ENCODE measurements at places on chromosomes 6 and 20.

DNA sequence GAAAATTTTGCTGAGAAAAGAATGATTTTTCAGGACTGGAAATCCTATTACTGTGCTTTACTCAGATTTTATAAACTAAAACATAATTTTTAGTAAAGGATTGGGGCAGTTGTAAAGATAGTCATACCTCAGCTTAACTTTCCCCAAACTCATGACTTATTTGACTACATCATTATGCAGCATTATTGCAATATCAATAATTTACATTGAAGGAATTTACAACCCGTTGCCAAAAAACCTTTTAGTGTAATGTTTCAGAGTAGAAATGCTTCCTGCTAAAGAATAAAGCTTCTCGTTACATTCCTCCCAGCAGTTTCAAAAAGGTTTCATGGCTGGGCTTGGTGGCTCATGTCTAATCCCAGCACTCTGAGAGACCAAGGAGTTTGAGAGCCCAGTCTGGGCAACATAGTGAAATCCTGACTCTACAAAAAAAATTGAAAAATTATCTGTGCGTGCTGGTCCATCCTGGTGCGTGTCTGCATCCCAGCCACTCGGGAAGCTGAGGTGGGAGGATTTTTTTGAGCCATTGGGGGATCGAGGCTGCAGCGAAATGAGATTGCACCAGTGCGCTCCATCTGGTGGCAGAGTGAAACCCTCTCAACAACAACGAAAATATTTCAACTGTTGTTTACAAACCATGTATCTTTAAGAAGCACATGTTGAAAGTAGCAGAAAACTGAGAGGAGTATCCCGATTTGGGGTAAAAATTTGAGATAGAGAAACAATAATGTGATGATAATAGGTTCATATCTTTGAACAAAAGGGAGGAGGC, 4.4 kb downstream of the AMD1 start:
- no peak overlapping the region for H3K4me3 ChIP-seq
- H3K36me3 ChIP-seq, result no peaks in the 10 kb centered on the region
- no peaks in the 10 kb centered on the region for H3K27me3 ChIP-seq
- no peak overlapping the region for H3K27ac ChIP-seq

DNA sequence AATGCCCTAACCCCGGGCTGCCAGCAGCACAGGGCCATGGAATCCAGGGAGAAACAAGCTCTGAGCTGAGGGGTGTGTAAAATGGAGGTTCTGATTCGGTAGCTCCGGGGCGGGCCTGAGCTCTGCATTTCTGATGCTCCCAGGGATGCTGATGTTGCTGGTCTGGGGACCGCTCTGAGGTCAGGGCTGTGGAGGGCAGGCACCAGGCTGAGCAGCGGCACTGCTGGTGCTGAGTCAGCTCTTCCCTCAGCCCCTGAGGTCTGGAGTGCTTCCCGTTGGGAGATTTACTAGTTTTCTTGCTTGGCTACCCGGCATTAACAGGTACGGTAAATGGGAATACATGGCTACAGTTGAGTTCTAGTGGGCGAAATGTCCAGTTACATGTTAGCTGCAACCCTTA, 18.6 kb upstream of the CST3 start:
- H3K36me3 ChIP-seq, result no peaks in the 10 kb centered on the region
- no peak overlapping the region for H3K4me3 ChIP-seq
- H3K27me3 ChIP-seq, result no peaks in the 10 kb centered on the region
- H3K4me1 ChIP-seq, result peaks cover 9% of the 10 kb centered on the region
- DNase-seq, result no peak

GRCh38 chr6:149984773-149985172, 21.0 kb downstream of the ULBP1 start:
- H3K27me3 ChIP-seq, result peaks cover 3% of the 10 kb centered on the region
- no peak overlapping the region for H3K4me3 ChIP-seq
- DNase-seq, result no peak
- H3K36me3 ChIP-seq, result no peaks in the 10 kb centered on the region

- no peaks in the 10 kb centered on the region for H3K36me3 ChIP-seq
- H3K27ac ChIP-seq, result no peak overlapping the region
- H3K27me3 ChIP-seq, result no peaks in the 10 kb centered on the region
- H3K4me3 ChIP-seq, result no peak overlapping the region
These were observed 172.3 kb upstream of the CDYL start for GRCh38 chr6:4603856-4604369.

GRCh38 chr20:3483784-3484183, 13.0 kb downstream of the ATRN start:
- DNase-seq, result no peak
- peak overlapping the region; percentile 34 for H3K27ac ChIP-seq
- peaks cover 5% of the 10 kb centered on the region for H3K36me3 ChIP-seq
- H3K27me3 ChIP-seq, result no peaks in the 10 kb centered on the region
- no peak overlapping the region for H3K4me3 ChIP-seq
- no peaks in the 10 kb centered on the region for H3K4me1 ChIP-seq

DNA sequence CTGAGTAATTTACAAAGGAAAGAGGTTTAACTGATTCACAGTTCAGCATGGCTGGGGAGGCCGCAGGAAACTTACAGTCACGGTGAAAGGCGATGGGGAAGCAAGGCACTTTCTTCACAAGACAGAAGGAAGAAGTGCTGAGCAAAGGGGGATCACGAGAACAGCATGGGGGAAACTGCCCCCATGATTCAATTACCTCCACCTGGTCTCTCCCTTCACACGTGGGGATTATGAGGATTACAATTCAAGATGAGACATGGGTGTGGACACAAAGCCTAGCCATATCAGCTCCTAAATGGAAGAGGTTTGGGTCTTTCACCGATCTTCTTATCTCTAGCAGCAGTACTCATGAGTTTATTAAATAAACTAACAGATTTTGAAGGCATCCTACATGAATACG, 152.9 kb upstream of the RUNX2 start:
- no peak overlapping the region for H3K4me3 ChIP-seq
- H3K4me1 ChIP-seq, result no peaks in the 10 kb centered on the region
- H3K36me3 ChIP-seq, result no peaks in the 10 kb centered on the region
- no peak for DNase-seq
- no peaks in the 10 kb centered on the region for H3K27me3 ChIP-seq

DNA sequence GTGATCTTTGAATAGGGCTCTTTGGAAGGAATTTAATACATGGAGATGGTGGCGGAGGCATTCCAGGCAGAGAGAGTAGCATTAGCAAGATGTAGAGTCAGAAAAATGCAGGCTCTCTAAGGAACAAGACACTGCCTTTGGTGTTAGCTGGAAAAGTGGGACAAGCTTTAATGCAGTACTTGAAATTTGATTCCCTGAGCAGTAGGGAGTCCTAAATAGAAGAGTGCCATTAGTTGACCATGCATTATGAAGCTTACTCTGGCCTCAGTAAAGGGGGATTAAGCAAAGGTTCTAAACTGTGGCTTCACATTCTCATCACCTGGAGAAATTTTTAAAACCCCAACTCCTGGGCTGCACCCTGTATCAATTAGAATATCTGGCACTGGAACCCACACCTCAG, 494.8 kb upstream of the SOX4 start:
- no peaks in the 10 kb centered on the region for H3K27me3 ChIP-seq
- no peaks in the 10 kb centered on the region for H3K4me1 ChIP-seq
- no peak overlapping the region for H3K4me3 ChIP-seq
- H3K36me3 ChIP-seq, result no peaks in the 10 kb centered on the region
- H3K27ac ChIP-seq, result no peak overlapping the region
- DNase-seq, result no peak

DNA sequence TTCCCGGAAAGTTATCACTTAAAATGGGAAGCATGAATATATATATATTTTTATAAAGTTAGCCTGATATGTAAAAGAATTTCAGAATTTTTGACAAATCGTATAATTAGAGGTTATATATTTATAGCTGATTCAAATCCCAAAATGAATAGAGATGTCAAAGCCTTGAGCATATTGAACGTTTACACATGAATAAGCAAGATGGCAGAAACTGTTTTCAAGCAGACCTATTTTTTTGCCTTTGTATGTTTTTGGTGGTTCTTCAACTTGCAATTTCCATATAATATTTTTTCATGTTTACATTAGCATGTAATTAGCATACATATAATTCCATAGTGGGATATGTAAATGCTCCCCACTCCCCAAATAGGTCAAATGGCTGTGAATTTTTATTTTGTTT, 189.9 kb downstream of the PRL start:
- H3K27me3 ChIP-seq, result no peaks in the 10 kb centered on the region
- H3K4me3 ChIP-seq, result no peak overlapping the region
- no peaks in the 10 kb centered on the region for H3K36me3 ChIP-seq

DNA sequence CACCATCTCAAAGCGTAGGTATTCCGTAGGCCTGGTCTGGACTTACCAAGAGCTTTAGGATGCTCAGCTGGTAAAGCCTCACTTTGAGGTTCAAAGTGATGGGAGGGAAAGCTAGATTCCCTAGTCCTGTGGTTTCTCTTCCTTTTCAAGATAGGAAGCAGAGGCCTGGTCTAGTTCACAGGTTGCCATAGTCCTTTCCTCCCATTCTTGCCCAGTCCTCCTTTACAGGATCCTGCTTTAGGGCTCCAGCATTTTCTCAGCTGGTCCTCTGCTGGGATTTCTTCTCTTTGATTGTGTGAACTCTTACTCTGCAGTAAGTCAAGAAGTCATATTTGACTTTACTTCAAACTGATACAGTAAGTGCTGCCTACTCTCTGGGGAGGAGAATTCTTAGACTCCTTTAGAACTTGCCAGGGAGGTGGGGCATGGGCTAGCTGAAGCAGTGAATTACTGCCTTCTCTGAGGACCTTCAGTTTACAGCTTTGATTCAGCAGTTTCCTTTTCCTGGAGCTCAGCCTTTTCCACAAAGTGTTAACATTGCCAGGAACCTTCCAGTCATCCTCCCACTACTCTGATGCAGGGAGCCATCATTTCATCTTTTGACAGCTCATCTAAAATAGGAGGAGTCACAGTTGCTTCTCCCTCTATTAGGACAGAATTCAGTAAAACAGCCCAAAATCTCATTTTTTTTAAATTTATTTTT, 42.8 kb upstream of the PLCG1 start:
- H3K27me3 ChIP-seq, result no peaks in the 10 kb centered on the region
- peaks cover 56% of the 10 kb centered on the region for H3K36me3 ChIP-seq
- no peak for DNase-seq

DNA sequence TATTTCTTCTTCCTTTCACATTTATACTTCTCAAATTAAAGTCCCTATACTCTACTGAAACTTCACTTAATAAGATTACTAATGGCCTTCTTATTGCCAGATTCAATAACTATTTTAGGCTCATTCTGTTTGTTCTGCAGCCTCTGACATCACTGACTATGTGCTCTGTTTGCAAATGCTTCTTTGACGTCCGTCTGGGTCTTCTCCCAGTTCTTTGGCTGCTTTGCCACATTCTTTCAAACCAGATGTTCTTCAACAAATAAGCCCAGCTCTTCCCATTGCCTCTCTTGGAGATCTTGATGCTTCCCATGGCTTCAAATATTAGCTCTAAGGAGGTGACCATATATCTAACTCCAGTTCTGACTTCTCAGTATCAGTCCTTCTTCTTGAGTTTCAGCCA, 117.4 kb downstream of the BTBD9 start:
- H3K4me3 ChIP-seq, result no peak overlapping the region
- H3K27me3 ChIP-seq, result no peaks in the 10 kb centered on the region
- H3K36me3 ChIP-seq, result peaks cover 6% of the 10 kb centered on the region
- no peaks in the 10 kb centered on the region for H3K4me1 ChIP-seq
- DNase-seq, result no peak

DNA sequence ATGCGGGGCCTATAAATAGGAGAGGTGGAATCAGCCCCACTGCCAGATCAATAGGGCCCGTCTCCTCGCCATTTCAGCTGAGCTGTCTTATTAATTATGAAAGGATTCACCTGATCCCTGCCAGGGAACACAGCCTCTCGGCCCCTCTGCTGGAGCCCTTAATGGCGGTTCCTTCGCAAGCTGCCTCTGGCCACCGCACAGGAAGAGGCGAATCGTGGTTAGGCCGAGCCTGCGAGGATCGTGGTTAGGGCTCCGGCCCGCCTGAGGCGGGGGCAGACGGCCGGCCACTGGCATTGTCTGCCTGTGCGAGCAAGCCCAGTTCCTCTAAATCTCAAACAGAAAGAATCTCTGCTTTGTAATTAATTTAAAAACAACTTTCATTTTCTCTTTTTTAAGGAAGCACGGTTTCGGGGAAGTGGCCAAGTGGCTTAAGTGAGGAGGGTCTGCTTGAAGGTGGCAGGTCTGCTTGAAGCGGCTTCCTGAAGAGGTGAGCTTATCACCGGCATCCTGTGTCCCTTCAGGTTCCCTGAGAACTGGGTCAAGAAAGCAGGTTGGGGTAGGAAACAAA, 9.2 kb downstream of the NRN1 start:
- peak overlapping the region; percentile 65 for H3K4me3 ChIP-seq
- peaks cover 8% of the 10 kb centered on the region for H3K4me1 ChIP-seq
- DNase-seq, result no peak
- no peaks in the 10 kb centered on the region for H3K36me3 ChIP-seq
- H3K27me3 ChIP-seq, result peaks cover 84% of the 10 kb centered on the region

DNA sequence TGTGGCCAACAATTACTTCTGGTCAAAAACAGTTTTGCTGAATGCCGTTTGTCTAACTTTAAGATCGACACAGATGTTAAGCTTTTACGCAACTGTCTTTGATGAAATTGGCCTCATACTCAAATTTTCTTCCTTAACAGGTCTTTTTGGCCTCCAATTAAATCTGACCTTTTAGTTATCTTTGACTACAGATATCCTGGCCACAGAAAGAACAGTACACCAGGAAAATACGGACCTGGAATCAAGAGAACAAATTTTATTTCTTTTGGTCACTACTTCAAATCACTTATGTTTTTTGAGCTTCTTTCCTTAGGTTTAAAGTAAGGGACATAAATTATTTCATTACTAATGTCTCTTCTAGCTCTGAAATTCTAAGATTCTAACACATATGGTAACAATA, 49.8 kb downstream of the IBTK start:
- DNase-seq, result no peak
- no peaks in the 10 kb centered on the region for H3K27me3 ChIP-seq
- H3K4me3 ChIP-seq, result no peak overlapping the region
- H3K4me1 ChIP-seq, result no peaks in the 10 kb centered on the region
- peaks cover 80% of the 10 kb centered on the region for H3K36me3 ChIP-seq

DNA sequence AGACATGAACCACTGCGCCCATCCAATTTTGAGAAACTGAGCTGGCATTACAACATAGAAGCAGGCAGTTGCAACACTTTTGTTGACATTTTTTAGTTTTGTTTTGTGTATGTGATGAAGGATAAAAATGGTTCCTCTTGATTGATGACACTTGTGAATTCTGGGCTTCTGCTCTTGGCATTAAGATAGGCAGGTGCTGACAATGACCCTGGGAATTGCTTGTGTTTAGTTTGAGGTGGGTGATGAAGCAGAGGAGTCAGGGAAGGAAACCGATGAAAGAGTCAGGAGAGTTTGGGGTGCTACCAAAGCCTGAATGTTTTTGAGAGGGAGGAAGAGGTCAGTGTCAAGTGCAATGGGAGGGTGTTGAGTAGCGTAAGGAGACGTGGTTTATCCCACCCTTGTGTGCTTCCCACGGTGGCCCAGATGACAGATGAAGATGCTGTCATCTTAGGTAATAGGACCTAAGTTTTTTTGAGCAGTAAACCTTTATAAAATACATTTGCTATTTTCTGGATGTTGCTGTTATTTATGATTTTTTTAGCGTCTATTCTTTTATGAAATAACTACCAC, 19.4 kb downstream of the CDS2 start:
- H3K36me3 ChIP-seq, result no peaks in the 10 kb centered on the region
- H3K4me1 ChIP-seq, result peaks cover 75% of the 10 kb centered on the region
- H3K27me3 ChIP-seq, result no peaks in the 10 kb centered on the region
- H3K4me3 ChIP-seq, result no peak overlapping the region
- no peak for DNase-seq

GRCh38 chr6:80015839-80016435, 11.5 kb downstream of the TTK start:
- no peak overlapping the region for H3K4me3 ChIP-seq
- H3K36me3 ChIP-seq, result no peaks in the 10 kb centered on the region
- no peaks in the 10 kb centered on the region for H3K4me1 ChIP-seq
- no peak overlapping the region for H3K27ac ChIP-seq
- H3K27me3 ChIP-seq, result no peaks in the 10 kb centered on the region
- DNase-seq, result no peak
